NB4 (cell line): ENCODE measurements at places on chromosomes 16 and 17.
A peak's percentile ranks its signal among the peaks of the same experiment; 100 is the strongest.

- DNase-seq = no peak
Measured at GRCh38 chr16:72044296-72044695, 10.0 kb upstream of the HP start.

- DNase-seq = no peak
Measured at GRCh38 chr17:35752471-35752870, 568 bp downstream of the GAS2L2 start.

DNA sequence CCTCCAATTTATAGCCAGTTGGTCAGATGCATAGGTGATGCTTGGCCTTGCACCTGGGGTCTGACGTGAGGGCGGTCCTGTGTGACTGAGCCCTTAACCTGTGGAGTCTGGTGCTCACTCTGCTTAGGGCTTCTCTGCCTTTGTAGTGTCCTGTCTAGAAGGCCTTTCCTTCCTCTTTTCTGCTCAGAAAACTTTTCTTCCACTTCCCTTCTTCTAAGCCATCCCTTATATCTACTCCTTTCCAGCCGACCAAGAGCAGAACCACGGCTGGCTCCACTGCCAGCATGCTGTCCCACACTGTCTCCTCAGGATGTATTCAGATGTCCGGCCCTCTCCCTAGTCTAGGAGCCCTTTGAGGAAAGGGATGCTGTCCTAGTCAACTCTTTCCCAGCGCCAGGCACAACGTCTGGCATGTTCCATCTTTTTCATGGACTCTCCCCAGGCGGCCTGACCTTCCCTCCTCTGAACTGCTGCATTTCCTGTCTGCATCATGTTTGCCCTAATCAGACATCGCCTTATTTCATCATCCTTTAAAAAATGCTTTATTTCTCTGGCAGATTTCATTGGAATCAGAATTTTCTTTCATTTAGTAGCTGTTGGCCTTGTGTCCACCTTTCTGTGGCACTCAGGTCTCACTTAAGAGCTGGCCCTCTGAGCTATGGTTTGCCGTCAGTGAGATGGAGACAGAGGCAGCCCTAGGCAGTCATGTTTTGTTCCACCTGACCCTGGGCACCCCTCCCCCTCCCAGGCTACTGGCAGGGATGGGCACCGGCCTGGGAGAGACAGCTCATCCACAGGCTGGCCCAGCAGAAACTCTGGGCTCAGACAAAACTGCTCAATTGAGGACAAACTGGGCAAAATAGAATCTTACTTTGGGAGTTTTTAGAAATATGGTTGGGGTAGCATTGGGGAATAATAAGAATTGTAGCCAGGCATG is 15.5 kb upstream of the BRCA1 start:
- DNase-seq = peak; percentile 26

GRCh38 chr17:76675648-76676047 is 32.1 kb upstream of the ST6GALNAC1 start:
- no peak for DNase-seq
